Spinal cord (tissue), 10 donors: ENCODE measurements at places on chromosomes 6 and 20. TPM values are rescaled to one million over a fixed set of nuclear protein-coding genes. Genes with fewer than 3 reads are reported as not detected.

Gene AIF1
- total RNA-seq = 35.5 TPM

Gene PDYN
- 1.2 TPM for total RNA-seq

Gene PIGU
- total RNA-seq = 22.3 TPM

Gene IRF4
- 1.0 TPM for total RNA-seq

Gene PPP1R16B
- total RNA-seq = 22.0 TPM

Gene SUMO4
- total RNA-seq = 5.8 TPM

Gene EYA4
- 2.3 TPM for total RNA-seq

Gene IL17A
- not detected for total RNA-seq

Gene RPRD1B
- total RNA-seq = 32.6 TPM

Gene PRKN
- total RNA-seq = 9.5 TPM

Gene EGFL8
- total RNA-seq = 28.4 TPM

Gene NR2E1
- 0.83 TPM for total RNA-seq

Gene KCNB1
- total RNA-seq = 8.0 TPM

Gene TREM1
- total RNA-seq = 0.55 TPM

Gene CYP21A2
- 0.61 TPM for total RNA-seq

Gene DNAH8
- total RNA-seq = 0.06 TPM

Gene LY6G6D
- 1.1 TPM for total RNA-seq

Gene CNR1
- 70.8 TPM for total RNA-seq

Gene SLC2A4RG
- 51.0 TPM for total RNA-seq

Gene SLC35D3
- total RNA-seq = 0.33 TPM

Gene STX7
- total RNA-seq = 54.1 TPM

Gene ASIP
- total RNA-seq = 3.5 TPM

Gene ZHX3
- 31.7 TPM for total RNA-seq

Gene ZSCAN16
- 4.9 TPM for total RNA-seq

Gene TINAG
- not detected for total RNA-seq
